ENCODE measurements at places on chromosomes 5 and 9.

DNA sequence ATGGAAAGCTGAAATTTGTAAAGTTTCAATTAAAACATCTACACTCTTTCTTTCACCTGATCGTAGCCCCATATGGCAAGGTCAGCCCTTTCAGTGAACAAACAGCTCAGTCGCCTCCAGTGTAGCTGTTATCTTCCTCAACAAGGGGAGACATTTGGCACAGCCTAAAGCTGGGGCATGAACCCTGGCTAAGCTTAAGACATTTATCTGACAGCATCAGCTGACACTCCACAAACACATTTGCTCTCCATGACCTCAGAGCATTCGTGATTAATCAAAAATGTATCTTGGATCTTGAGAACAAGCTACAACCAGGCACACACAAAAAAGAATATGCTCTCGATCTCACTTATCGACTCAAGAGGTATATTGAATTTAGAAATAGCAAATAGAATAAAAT is 67.3 kb downstream of the POU5F2 start:
- DNase-seq, result no peak

DNA sequence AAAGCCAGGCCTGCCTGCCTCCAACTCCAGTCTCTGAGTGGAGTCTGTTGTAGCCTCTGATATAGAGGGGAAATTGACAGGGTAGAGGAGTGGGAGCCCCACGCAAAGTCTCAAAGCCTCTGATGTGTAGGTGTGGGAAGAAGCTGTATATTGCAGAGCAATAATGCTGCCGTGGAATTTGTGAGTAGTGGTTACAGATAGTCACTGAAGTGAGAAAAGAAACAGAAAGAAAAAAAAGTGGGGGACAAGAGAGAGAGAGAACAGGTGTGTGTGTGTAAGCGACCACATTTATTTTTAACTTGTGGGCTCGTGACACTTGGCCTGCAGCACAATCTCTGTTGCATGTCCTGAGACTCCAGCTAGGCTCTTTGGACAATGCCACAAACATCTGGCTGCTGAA is 227.8 kb downstream of the NSG2 start:
- DNase-seq, result no peak

DNA sequence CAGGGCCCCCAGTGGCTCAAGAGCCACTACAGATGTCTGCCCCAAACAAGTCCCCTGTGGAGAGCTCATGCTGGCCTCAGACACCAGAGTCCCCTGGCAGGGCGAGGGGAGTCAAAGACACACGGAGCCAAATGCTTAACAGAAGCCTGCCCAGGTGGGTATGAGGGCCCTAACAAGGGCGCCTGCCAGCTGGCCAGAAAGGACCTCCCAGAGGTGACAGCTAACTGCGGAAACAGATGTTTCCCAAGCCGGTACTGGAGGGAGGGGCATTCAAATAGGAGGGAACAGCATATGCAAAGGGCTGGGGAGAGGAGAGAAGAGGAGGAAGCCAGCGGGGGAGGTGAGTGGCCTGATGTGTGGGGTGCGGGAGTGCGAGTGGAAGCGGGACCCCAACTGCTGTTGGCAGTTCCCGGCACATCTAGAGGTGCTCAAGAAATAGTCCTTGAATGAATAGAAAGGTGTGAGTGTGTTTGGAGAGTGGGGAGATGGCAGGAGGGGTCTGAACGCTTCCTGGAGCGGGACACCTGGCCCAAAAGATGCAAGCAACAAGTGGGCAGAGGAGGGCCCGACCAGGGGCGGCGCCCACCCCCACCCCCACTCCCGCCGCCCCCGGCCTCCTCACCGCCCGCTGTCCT is 824 bp downstream of the MXD3 start:
- no peak for DNase-seq

DNA sequence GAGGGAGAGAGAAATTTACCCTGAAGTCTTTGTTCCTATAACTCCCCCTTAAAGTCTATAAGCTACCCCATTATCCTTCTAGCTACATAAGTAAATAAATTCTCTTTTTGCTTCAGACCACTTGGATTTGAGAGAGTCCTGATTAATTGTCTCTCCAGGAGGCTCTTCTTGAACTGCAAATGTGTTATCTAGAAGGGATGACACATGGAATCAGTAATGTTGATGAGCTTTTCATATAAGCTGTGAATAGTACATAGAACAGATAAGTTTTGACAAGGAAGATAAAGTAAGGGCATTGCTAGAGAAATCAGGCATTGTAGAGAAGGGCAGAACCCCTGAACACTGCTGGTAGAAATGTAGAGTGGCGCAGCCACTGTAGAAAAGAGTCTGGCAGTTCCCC is 42.5 kb upstream of the GNPDA1 start:
- no peak for DNase-seq

DNA sequence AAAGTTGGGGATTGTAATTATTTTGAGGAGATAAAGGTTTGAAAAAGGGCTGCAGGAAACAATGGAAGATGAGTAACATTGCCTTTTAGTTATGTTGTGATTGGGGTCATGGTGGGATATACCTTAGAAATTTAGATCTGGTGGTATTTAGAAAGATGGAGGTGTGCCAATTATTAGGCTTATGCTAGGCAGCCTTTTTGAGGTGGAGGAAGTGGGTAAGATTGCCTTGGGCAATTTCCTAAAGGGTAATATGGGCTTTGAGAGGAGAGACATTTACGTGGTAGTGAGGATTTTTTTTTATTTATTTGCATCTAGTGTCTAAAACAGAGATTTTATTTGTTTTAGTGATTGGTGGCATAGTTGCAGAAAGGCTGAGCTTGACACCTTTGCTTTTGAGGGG is 10.5 kb downstream of the HSPA4 start:
- no peak for DNase-seq

GRCh38 chr9:128098297-128099230 is 29.0 kb downstream of the PTGES2 start:
- peak; percentile 88 for DNase-seq

DNA sequence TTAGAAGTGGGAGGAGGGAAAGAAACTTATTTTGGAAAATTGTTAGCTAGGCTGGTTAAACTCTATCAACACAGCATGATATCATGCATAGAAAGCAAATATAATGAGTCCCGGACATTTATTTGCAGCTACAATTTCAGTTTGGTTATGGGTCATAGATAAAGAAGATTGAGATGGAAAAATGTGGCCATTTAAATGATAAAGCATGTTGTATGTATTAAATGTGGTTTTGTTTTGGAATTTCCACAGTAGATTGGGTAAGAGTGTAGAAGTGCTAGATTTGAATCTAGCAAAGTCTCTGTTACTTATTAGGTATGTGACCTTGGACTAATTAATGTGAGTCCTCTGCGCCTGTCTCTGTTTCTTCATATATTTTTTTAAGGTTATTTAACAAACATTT is 217.4 kb downstream of the KDM4C start:
- DNase-seq, result no peak

DNA sequence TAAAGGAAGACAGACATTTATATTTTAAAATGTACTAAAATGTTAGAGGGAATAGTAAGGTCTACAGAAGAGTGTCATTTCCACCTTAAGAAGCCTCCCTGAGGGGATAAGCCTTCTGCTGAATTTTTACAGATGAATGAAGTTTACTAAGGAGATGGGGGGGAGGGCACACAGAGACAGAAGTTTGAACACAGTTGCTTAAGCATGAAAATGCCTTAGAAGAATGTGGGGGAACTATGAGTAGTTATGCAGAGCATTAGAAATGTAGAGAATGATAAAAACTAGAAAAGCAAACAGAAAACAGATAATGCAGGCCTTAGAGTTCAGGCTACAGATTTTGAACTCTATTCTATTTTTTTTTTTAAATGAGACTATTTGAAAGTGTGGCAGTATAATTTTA is 232.2 kb upstream of the VLDLR start:
- DNase-seq, result no peak

DNA sequence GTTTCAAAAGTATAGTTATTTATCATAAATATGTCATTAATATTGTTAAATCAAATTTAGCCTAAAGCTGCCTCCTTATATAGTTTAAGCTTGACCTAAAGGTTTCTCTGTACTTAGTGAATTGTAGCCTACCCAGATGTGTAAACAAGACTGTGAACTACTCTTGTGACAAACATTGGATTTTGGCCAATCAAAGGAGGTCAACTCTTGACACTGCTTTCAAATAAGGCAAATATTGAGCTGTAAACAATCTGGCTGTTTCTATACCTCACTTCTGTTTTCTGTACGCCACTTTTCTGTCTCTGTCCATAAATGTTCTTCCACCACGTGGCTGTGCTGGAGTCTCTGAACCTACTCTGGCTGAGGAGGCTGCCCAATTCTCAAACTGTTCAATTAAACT is 51.2 kb downstream of the FXN start:
- DNase-seq, result no peak

GRCh38 chr5:151628112-151628823 is 37.1 kb upstream of the FAT2 start:
- DNase-seq, result no peak

- DNase-seq, result no peak
Measured at GRCh38 chr5:156396830-156397081, 69.8 kb downstream of the SGCD start.

DNA sequence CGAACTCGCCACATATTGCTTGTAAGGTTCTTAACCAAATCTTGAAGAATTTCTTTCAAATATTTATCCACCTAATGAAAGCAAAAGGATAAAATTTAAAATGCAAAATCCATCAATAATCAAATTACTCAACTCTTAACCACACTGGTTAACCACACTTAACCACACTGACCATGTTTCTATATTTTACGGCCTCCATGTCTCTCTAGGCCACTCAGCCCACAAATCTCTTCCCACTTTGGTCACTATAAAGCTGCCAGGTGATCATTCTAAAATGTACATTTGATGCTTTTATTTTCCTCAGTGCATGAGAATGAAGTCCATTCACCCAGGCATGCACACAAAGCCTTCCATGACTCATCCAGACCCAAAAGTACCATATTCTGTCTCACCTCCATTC is 56.4 kb upstream of the OR2K2 start:
- DNase-seq, result no peak

DNA sequence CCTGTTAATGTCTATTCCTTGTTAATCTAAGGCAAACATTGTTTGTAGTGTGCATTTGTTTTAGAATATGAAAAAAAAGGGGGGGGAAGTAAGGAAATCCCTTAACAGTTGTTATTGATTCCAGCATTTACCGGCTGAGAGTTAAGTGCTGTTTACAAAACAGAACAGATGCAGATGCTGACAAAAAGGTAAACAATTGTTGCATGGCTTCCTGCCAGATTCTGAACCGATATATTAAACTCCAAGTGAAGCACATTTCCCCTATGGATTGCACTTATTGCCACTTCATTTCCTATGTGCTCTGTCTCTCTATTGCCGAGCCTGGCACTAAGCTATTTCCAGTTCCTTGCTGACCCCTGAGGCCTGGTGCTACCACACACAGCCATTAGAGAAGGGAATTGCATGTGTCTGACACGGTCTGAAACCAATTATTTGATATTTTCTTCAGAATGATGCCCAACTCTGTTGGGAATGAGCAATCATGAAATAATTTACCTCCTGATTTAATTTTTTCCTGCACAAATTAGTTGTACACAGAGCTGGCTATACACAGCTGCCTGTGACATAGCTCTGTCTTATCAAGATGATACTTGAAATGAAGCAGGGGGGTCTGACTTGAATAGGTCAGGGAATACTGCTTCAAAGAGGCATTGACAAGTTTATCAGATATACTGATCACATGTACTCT is 109.8 kb downstream of the KIAA0825 start:
- DNase-seq, result no peak

DNA sequence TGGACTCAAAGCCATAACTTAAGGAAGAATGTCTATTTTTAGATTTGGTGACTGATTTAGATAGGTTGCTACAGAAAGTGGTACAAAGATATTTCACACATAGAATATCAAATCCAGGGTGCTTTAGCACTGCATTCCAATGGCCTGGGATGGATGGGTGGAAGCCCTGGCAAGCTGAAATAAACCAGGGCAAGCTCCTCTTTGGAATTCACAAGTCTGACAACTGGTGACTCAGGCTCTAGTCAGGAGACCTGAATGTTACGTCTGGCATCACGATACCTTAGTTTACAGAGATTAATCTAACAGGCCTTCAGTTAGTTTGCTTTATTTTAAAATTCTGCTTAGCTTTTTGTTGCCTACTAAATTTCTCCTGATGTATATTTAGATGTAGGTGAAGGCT is 144.0 kb downstream of the TMC1 start:
- DNase-seq, result peak; percentile 32

- no peak for DNase-seq
Measured at GRCh38 chr9:107172979-107173347, 110.1 kb upstream of the RAD23B start.

DNA sequence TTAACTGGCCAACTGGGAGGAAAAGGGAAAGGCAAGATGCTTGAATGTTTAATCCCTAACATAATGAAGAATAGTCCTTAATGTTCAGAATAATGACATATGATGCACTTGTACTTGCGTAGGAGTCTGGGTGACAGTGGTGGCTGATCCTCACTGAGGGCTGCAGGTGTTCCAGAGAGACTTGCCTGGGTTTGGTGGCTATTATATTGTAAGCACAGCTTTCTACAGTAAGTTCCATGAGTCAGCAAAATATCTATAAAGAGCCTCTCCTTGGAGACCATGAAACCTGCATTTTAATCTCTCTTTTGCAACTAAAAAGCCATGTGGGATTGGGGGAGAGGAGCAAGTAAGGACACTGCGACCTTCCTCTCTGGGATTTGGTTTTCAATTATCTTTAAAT is 1.9 kb upstream of the NPR2 start:
- DNase-seq, result no peak

DNA sequence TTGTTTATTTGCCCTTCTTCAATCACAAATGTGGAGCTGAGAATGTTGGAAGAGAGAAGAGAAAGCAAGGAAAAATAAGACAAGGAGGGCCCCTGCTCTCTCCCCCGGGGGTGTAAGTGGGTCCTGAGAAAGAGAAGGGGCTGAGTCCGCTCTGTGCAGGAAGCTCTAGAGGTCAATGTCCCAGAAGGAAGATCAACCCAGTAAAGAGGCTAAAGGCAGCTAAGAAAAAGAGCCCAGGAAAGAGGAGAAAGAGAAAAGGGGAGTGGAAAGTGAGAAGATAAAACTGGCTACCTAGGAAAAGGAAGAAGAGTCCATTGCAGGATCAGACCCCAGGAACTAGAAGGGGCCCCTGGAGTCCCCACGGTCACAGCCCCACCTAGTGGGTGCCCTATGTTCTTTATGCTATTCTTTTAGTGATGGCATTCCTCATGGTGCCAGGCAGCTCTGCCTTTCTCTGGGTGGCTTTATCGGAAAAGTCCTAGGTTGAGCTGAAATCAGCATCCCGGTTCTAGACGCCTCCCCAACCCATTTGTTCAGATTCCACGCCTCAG is 583.4 kb downstream of the ACTL7B start:
- DNase-seq, result no peak

- DNase-seq, result no peak
Measured at GRCh38 chr9:37769306-37769705, 15.6 kb downstream of the EXOSC3 start.

DNA sequence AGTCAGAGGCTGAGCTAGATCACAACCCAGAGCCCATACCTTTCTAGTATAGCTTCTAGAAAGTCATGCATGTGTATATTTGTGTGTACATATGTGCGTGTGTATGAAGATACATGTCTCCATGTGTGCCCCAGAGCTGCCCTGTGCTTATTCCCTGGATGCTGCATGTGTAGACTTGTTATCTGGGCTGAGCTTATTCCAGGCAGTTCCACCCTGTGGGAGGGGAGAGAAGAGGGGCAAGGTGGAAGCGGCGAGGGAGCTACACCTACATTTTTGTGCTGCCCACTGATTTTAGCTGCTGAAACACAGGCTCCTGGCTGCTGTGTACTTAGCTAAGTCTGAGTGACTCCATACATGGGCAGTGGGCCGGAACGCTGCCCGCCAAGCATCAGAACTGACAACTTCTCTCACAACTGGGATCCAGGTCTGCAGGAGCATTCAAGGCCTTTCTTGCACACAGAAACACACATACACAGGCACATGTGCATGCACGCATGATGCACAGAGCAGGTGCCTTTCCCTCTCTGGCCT is 38.0 kb upstream of the XPA start:
- no peak for DNase-seq
